ENCODE measurements at places on chromosomes 6 and 20.

DNA sequence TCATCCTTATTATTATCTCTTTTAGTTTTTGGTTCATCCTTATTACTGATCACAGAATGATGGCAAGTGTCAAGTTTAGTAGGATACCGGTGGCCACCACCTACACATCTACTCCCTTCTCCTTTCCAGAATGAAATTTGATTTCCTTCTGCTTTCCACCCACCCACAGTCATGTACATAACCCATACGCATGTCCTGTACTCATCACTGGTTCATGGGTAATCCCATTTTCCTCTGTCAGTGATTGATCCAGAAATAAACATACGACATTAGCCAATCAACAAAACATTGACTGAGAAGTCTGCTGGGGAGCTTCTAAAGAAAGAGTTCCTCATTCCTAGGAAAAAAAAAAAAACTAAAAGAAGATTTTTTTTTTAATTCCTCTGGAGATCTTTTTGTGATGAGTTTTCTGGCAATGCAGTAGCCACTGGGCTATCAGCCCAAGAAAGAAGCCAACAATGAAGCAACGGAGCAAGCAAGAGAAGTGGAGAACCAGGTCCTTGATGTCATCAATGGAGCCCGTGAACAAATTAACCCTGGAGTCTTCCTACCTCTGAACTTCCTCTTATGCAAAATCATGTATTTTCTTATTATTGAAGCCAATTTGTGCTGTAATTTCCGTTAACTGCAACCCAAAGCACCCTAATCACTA is 127.8 kb downstream of the TASP1 start:
- no peak for DNase-seq

DNA sequence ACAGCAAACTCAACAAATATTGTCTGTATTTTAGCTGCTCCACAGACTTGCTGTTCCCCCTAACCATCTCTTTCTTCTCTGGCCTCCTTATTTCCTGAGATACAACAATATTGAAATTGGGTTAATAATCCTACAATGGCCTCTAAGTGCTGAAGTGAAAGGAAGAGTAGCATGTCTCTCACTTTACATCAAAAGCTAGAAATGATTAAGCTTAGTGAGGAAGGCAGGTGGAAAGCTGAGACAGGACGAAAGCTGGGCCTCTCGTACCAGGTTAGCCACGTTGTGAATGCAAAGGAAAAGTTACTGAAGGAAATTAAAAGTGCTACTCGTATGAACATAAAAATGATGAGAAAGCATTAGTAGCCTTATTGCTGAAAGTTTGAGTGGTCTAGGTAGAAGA is 63.8 kb downstream of the ELOVL5 start:
- DNase-seq, result no peak

- DNase-seq, result no peak
Measured at GRCh38 chr20:45209924-45210323, 3.1 kb downstream of the SEMG1 start.

- DNase-seq, result no peak
Measured at GRCh38 chr20:23339986-23340385, 10.6 kb upstream of the NXT1 start.

GRCh38 chr6:107635057-107635515 is 145.2 kb downstream of the SOBP start:
- no peak for DNase-seq

DNA sequence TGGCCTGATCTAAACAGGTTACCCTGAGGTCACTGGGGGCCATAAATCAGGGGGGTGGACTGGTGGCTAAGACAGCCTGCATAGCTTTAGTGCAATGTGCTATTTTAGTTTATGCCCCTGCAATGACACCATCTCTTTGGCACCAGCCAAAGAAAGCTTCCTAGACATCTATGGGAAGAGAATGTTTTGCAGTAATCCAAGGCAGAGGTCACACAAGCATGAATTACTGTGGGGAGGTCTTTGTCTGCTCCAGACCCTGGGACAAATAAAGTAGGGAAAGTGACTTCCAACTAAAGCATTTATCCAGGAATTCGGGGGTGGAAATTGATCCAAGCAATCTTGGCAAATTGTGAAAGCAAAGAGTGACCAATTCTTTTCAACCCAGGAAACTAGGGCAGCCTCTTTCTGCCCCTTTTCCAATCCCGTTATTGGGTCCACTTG is 5.3 kb downstream of the RIPOR2 start:
- DNase-seq, result no peak

GRCh38 chr6:14984519-14984853 is 261.4 kb upstream of the JARID2 start:
- DNase-seq, result no peak

DNA sequence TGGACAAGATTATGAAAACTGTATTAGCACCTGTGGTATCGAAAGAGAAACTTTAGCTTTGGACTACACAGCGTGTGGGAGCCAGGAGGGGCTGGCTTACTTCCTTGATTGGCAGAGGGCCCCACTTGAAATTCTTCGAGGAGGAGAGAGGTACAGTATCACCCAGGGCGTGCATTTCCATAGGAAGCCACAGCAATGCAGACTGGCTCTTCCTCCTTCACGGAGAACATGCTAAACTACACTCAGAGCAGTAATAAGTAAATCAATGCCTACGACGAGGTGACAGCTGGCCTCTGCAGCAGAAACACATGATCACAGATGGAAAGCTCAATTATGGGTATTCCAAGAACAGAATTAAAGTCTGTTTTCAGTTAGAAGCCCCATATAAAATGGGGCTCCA is 44.2 kb downstream of the MYLK4 start:
- no peak for DNase-seq

- DNase-seq, result no peak
Measured at GRCh38 chr20:44054118-44054517, 132.9 kb downstream of the JPH2 start.

GRCh38 chr6:161088676-161089328 is 97.2 kb downstream of the MAP3K4 start:
- no peak for DNase-seq

DNA sequence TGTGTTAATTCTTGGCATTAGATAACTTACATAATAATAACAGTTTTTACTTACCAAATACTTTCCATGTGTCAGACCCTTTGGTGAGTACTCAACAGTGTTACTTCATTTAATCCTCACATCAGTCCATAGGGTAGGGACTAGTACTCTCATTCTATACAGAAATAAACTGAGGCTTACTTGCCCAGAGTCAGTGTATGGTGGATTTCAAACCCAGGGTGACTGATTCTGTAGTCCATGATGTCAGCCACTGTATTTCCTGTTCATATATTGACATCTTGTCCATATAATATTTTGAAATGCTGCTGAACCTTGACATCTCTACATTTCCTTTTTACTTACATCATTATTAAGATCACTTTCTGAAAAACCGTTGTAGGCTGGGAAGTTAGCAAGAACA is 2.5 kb upstream of the PNLDC1 start:
- no peak for DNase-seq

GRCh38 chr6:36515844-36516243 is 31.4 kb downstream of the STK38 start:
- no peak for DNase-seq
